ENCODE measurements at places on chromosomes 1 and 21. TPM values are rescaled to one million over a fixed set of nuclear protein-coding genes. Genes with fewer than 3 reads are reported as not detected.

DNA sequence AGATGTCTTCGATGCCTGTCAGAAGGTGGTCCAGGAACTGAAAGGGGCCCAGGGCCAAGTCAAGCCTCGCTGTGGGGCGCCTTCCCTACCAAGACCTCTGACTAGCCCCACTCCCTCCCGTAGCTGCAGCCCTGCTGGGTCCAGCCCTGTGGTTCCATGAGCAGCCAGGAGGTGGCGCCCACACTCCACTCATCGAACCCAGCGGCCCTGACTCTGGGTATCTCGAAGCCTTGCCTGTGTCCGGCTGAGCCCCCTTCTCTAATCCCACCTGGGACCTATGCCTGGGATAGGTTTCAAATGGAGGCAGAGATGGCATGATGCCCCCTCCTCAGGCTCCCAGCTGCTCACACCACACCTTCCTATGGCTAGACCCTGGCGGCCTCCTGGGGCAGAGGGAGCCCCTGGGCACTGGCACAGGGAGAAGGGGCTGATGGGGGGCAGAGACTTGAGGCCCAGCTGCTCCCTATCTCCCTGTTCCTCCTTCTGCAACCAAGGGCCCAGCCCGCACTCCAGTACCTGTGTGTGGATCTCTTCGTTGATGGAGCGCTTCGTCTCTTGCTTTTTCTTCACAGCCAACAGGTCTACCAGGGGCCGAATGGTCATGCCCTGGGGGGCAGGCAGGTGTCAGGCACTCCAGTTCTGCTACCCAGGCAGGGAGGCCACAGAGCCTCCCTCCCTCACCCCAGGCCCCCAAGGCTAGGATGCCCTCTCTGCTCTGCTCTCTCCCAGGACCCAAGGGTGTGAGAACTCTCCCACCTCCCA, 52.0 kb downstream of the SLC9A1 start:
- no peak for DNase-seq

GRCh38 chr1:43034195-43034658, 75.6 kb upstream of the SLC2A1 start:
- no peak for DNase-seq

DNA sequence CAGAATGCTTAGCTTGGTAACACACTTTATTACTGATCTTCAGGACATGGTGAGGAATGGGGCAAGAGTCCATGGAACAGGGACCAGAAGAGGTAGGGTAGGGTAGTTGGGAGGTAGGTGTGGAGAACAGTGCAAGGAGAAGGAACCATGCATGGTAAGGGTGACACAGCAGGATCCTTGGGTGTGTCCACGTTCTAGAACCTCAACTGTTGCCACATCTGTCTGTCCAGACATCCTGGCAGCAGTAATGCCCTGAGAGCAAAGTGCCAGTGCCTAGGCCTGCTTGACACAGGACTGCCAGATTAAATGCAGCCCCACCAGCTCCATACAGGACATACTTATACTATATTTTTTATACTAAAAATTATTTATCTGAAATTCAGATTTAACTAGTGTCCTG, 13.9 kb downstream of the DMAP1 start:
- no peak for DNase-seq

GRCh38 chr1:99943223-99943794, 26.5 kb upstream of the SLC35A3 start:
- no peak for DNase-seq

GRCh38 chr1:94183197-94183815, 54.1 kb downstream of the ARHGAP29 start:
- no peak for DNase-seq

DNA sequence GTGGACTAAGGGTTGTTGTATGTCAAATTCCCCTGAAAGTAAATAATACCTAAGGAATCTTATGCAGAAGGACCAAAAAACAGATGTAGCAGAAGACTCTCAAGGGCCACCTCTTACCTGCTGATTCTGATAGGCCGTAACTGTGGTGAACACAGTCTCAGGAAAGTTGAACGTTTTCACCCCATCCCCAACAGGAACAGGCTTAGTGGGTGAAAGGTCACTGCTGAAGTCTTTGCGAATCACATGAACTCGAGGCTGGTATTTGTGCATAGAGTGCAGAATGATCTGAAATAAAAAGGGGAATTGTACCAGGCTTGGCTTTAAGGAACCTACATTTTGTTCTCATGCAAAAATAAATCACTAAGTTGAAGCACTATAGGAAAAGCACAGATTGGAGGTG, 64.8 kb downstream of the TBX15 start:
- DNase-seq: no peak

- no peak for DNase-seq
Measured at GRCh38 chr1:244460197-244460596, 876 bp upstream of the CATSPERE start.

DNA sequence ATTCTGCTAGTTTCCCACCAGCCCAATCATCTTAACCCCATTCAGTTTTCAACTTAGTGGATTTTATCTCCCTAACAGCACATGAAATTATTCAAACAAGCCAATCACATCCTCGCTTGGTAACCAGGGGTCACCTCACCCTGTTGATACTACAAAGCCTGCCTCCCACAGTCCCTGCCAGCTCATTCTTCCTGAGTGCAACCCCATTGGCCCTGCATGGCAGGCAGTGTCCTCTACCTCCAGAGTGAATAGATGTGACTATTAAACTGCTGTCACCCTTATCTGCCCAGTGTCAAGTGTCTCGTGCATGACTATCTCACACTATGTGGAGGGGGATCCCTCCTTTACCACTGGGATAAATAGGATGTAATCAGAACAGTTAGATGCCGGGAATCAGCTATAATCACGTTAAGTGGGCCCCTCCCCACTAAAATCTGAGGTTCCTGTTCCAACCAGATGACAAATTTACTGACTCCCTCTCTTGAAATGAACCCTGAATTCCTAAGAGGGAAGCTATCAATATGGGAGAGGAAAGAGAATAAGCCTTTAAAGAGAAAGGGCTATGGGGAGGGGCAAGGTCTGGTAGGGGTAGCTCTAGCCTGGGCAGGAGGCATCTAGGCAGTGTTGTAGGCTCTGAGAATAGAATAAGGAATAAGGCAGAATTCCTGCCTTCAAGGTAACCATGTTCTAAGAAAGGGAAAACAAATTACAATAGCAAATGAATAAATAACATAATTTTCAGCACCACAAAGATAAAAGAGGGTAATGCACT, 155.9 kb downstream of the SLC30A10 start:
- no peak for DNase-seq

DNA sequence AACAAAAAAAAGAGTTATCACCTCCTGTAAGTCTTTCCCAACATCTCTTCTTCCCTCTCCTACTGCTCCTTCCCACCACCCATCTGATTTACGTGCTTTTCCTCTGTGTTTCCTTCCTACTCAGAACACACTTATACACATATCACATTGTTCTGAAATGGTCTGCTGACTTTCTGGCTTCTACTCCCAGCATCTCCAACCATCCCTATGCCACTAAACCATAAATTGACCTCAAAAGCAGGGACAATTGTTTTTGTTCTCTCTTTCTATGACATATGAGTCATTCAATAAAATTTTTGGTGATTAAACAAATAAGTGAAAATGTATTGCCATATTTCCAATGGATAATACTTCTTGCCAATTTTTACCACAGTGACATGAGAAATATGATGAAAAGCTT, 8.2 kb downstream of the GOLPH3L start:
- no peak for DNase-seq

DNA sequence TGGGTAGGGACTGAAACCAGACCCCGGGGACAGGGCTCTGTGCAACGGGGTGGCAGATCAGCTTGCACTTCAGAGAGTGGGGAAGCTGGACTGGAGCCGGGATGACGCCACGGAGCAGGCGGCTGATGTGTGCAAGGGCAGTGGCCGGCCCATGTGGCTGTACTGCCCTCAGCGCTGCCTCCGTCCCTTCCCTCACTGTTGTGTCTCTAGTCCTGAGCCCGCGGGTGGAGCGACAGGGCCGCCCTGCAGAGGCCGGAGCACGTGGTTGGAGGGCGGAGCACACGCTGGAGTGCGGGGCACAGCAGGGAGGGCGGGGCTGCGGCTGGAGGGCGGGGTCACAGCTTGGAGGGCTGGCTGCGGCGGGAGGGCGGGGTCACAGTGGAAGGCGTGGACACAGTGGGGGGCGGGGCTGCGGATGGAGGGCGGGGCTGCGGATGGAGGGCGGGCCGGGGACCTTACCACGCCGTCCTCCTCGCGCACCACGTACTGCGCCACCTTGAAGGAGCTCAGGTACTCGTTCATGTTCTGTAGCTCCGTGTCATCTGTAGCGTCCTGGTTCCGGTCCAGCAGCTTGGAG, 52.4 kb downstream of the CHD5 start:
- no peak for DNase-seq

- DNase-seq: no peak
Measured at GRCh38 chr1:184160236-184160635, 108.7 kb downstream of the TSEN15 start.

DNA sequence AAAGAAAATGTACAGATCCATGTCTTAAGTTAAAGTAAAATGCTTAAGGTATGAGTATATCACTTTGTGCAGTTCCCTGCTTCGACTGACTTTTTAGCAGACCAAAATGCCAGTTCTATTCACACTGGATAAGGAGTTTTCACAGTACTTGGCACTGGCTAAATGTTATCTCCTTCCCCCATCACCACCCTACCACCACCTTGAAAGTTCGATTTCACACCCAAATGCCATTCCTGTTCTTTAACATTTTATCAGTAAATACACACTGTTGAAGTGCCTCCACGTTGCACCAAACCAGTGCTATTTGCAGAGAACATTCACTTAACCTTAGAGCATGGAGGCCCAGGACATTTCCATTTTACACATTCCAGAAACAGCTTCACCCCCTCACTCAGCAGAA, 100.0 kb downstream of the URB2 start:
- DNase-seq: no peak

DNA sequence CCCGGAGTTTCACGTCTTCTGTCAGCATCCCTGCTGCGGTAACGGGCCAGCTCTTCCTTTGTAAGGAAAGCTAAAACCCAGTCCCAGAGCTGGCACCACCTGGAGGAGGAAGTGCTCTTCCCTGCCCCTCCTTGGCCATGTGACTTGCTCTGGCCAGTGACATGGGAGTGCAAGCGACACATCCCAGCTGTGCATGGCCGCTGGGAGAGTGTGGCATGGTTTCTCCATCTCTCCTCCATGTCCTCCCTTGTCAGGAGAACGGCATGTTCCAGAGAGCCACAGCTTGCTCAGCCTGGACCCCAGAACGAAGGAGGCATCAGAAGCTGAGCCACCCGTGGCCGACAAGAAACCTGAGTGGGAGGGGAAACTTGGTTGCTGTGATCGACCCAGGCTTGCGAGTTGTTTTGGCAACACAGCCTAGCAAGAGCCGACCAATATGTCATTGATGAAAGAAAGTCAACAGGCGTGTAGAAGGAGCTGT, 2.7 kb upstream of the PRXL2B start:
- no peak for DNase-seq

- DNase-seq: peak; percentile 32
Measured at GRCh38 chr1:233904633-233905415, at the start of gene SLC35F3. SLC35F3 (plus strand) TSS chr1:233904676.

DNA sequence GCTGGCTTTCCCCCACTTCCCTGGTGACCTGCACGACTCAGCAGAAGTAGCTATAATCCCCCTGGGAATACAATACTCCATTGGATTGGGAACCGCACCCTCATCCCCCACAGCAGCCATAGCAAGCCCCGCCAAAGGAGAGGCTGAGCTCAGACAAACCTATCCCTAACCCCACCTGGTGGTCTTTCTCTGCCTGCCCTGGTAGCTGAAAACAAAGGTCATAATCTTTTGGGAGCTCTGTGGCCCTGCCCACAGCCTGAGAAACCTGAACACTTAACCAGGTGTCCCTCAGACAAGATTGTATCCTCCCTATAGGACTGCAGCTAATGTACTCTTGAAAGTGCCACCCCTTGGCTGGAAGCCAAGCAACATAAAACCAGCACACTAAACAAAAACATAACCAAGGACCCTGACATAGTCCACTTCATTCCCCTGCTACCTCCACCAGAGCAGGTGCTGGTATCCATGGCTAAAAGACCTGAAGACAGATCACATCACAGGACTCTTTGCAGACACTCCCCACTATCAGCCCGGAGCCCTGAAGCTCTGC, 71.6 kb upstream of the RUNX1 start:
- no peak for DNase-seq

DNA sequence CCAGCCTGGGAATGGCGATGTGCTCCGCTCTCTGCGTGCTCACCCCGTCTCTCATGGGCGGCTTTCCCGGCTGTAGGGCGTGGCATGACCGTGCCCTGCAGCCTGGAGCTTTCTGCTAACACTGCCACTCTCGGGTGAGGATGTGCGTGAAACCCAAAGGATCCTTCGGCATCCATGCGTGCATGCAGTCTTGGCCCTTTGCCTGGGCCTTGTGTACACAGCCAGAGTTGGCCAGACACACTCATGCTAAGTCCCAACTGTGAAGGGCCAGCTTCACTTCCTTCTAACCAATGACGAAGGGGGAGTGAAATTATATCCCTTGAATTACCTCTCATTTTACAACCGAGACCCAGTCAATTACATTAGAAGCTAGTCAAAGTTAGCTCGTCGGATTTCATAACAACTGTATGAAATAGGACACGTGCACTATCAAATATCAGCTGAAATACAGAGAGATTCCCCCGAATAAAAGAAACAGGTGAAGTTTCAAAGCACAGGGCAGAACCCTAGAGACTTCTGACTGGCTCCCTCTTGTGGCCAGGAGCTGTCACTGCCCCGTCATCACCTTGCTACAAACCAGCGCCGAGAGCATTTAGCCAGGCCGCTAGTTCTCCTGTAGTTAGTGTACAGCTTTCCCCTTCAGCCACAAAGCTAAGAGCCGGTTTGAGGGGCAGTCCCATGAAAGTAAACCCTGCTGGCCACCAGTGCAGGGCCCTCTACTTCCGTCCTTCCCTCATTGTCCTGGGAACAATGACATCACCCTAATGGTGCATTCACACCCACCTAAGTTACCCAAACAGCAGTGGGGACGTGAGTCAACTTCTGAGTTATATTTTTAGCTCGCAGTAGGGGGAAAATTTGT, 63.4 kb upstream of the COA6 start:
- peak; percentile 52 for DNase-seq

GRCh38 chr1:17207046-17207445, 2.1 kb downstream of the PADI1 start:
- DNase-seq: no peak

Gene SPATA46
- polyA plus RNA-seq: 3.2 TPM

Gene C1orf226
- polyA plus RNA-seq: 13.2 TPM

Gene AVPR1B
- 0.99 TPM for polyA plus RNA-seq

Gene RGS4
- polyA plus RNA-seq: 13.2 TPM

Gene C1orf116
- 23.9 TPM for polyA plus RNA-seq

Gene CD5L
- polyA plus RNA-seq: not detected

Gene GPR52
- not detected for polyA plus RNA-seq

Gene ZNF697
- 22.0 TPM for polyA plus RNA-seq

Gene TRMT13
- polyA plus RNA-seq: 36.1 TPM

Gene ALX3
- polyA plus RNA-seq: not detected

Measured in left renal cortex interstitium (tissue), 4 donors.